ENCODE measurements at places on chromosomes 7 and 10.

DNA sequence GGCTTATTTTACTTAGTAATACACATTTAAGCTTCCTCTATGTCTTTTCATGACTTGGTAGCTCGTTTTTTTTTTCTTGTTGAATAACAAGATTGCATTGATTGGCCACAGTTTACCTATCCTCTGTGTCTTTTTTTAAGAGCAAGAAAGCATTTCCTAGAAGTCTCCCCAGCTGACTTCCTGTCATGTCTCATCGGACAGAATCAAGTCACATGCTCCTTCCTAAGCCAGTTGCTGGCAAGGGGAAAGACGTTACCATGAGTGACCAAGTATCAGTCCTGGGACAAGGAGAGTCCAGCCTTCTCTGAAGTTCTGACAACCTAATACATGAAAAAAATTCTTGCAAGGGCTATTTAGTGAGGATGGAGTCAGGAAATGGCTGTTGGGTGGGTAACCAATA is 24.9 kb upstream of the SFRP5 start:
- DNase-seq, result no peak

DNA sequence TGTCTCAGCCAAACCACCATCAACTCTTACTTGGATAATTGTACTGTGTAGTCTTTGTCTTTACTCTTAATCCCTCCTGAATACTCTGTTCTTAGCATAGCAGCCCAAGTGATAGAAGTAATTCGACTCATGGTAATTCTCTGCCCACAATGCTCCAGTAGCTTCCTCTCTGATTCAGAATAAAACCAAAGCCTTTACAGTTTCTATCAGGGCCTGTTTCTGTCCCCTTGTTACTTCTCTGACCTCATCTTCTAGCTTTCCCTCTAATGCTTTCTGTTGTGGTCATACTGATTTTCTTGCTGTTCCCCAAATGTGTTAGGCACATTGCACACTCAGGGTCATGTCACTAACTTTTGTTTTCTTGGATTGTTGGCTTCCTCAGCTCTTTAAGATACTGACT is 8.0 kb downstream of the ZNF518A start:
- DNase-seq, result no peak

GRCh38 chr10:72563327-72563932 is 62.4 kb downstream of the MICU1 start:
- DNase-seq, result no peak

DNA sequence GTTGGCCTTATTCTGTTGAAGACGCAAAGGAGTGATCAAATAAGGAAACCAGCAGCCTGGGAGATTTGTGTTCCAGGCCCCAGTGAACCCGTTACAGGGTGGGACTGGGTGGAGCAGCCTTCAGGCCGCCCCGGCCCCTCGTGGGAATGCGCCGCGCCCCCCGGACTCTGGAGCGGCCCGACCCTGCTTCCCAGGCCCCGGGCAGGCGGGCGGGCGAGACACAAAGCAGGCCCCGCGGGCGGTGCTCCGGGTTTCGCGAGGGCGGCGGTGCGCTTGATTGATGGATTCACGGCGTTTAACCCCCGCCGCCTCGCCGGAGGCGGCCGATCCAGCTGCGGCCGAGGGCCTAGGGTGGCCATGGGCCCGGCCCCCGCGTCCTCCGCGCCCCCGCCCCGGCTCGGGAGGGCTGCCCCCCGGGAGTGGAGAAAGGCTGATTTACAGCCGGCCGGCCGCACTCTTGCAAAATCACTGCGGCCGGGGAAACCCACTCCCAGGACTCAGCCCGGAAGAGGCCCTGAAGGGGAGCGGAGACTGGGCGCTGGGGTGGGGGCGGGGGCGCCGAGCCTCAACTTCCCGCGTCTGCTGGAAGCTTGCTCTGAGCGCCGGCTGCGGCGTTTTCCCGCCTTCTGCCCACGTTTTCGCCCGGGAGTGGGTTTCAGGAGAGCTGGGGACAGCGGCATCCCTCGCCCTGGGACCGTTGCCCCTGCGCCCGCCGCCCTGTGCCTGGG is 299.6 kb upstream of the NFE2L3 start:
- DNase-seq, result no peak

GRCh38 chr10:35854661-35855060 is 212.6 kb upstream of the FZD8 start:
- DNase-seq, result no peak

GRCh38 chr7:46960970-46961369 is 620.9 kb downstream of the TNS3 start:
- DNase-seq, result no peak

DNA sequence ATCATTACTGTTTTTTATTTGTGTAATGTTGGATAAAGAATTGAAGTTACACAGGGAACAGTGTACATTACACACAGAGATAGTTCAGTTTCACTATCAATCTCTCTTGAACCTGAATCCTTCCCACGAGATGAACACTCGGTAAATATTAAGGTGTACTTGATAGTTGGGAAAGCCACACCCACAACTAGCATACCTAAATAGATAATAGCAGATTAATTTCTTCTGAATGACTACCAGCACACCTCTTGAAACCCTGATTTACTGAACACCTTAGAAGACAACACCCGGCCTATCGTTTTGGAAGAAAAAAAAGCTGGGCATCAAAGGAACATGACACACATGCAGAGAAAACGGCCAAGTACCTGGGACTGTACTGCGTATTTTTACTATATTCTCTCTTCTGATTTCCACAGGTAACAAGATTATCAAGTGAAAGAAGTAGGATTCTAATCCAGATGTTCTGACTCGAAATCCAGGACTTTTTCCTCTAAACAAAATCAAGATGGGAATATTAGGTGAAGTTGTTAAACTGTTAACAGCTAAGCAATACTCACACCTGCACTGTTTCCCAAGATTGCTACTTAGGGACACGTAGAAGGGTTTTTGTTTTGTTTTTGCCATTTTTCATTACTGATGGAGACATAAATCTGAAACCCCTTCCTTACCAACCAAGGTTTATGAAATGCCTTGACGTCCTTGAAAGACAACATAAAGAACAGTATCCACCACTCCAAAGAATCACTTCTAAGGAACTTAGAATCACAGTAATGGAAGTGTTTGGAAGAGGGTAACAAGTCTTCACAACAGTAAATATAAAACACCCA is 1.0 kb downstream of the CCDC186 start:
- no peak for DNase-seq

- DNase-seq, result no peak
These were observed 29.3 kb downstream of the ZNF777 start for GRCh38 chr7:149431486-149432120.

DNA sequence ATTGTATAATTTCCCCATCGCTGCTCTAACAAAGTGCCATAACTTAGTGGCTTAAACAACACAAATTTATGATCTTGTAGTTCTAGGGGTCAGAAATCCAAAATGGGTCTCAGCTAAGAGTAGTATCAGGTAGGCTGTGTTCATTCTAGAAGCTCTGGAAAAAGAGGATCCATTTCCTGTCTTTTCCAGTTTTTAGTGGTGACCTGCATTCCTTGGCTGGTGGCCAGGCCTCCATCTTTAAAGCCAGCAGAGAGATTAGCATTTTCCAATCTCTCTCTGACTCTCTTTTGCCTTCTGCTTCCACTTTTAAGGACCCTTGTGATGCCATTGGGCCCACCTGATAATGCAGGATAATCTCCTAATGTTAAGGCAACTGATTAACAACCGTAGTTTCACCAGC is 41.0 kb upstream of the C10orf120 start:
- no peak for DNase-seq

- DNase-seq, result no peak
These were observed 2.2 kb downstream of the ZNF800 start for GRCh38 chr7:127390186-127390816.

DNA sequence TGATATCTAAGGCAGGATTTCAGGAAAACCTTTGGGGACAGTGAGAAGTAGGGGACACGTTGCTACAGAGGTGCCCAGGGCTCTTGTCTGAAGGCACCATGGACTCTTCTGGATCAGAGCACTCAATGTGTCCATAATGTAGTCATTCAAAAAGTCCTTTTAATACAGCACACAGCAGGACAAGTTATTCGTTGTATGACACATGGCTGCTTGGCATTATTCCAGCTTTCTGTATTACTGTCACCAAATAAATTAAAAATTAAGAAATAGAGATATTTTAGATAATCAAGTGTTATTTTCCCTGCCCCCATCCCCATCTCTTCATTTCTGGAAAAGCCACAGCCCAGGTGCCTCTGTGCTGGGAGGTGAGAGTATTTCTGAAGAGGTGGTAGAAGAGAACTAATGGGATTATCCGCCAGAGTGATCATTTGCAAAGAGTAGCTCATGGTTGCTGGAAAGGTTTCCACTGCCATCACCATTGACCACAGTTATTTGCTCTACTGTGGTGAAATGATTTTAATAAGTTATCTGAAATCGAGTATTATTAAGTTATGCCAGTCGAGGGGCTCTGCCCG is 83.0 kb downstream of the CXCL12 start:
- DNase-seq, result no peak

DNA sequence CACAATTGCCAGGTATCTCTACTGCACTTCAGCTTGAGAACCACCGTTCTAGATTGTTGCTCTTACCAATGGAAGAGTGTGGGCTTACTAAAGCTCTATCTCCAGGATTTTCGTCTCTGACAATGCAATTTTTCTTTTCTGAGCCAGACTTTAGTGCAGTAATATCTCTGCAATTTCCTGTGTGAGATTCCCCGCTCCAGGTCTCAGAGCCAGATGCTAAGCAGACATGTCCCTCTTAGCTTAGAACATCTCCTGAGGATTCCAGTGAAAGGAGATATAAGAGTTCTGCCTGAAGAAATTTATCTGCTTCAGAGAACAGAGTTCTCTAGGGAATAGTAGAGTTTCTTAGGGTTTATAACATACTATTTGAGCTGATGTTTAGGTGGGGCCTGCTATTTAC is 82.0 kb downstream of the SND1 start:
- no peak for DNase-seq

DNA sequence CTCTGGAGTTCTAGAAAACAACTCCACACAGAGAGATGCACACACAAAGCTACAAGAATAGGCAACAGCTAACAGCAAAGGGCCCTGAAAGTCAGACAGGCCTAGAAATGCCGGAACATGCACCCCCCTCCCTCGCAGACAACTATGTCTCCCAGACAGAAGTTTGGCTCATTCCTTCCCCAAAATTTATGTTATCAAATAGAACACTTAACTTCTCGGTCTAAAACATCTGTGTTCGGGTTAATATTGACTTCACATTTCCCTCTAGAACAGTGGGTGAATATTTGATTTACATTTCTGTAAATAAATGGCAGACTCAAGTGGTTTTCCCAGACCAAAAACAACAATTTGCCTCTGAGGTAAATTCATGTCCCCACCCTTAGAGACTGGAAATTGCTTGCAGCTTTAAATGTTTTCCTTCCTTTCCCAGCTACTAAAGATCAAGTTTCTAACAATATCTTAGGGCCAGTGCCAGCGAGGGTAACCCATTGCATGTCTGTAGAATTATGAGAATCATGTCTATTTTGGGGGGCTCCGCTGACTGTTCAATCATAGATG is 92.5 kb upstream of the INHBA start:
- no peak for DNase-seq

DNA sequence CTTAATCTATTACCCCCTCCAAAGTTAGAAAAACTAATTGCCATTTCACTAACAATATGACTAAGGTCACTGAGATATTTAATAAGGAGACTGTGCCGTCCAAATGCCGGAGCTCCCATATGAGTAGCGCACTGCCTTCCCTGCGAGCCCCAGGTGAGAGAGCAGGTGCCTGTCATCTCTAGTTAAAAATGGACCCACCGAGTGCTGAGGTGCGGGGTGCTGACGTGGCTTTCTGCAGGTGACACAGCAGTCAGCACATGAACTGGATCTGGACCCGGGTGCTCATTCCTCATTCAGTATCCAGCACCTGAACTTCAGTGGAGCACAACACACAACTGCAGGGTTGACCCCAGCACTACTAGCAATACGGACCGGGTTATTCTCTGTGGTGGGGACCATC is 138.0 kb upstream of the NPS start:
- no peak for DNase-seq

DNA sequence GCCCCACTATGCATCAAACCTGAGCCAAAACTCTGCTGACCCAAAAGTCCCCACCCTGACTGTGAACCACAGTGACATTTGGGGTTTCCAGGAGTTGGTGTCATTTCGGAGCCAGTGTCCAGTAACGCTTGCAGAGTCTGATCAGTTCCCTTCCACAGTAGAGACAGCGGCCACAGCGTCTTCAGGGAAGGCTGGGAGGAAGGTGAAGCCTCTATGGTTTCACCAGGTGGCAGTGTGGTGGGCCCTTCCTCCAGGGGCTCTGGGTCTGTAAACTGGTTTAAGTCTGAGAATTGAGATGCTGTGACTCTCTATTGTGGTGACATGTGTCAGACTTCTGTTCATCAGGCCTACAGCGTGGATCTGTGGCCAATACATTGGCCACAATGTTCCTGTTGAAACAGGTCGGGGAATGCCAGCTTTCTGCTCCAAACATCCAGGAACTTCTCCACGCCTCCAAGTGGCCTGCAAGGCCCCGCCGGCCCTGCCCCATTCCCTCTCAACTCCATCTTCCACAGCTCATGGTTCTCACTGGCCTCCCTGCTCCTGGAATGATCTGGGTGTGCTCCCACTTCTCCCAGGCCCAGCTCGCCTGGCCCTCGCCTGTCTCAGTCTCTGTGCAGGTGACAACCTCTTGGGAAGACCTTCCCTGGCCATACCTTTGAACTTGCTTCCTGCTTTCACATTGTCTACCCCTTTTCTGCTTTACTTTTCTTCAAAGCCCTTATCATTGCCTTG is 124.5 kb upstream of the FAM20C start:
- DNase-seq, result no peak

DNA sequence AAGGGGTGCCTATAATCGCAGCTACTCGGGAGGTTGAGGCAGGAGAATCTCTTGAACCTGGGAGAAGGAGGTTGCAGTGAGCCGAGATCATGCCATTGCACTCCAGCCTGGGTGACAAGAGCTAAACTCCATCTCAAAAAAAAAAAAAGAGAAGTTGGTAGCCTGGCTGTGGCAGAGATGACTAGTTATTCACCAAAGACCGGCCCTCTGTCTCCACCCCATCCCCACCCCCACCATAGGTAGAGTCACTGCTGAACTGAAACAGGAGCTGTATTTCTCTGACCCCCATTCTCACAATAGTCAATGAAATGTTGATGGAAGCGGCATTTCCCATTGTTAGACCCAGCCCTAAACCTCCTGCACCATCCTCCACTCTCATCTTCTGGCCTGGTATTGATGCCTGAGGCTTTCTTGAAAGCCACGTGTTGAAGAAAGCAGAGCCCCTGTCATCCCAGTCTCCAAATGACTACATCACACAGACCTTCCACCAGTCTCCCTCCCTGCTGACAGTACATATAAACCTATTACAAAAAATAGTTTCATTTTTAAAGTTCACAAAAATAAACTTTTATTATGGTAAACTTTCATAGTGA is 9.4 kb upstream of the PIK3CG start:
- DNase-seq, result no peak

- no peak for DNase-seq
These were observed 10.6 kb downstream of the CABCOCO1 start for GRCh38 chr10:61673360-61673759.

GRCh38 chr10:68566955-68567354 is 6.8 kb downstream of the TET1 start:
- DNase-seq, result no peak

All from activated CD8-positive, alpha-beta memory T cell treated with anti-CD3 and anti-CD28 coated beads for 4 hours (primary cell).